Substantia nigra (tissue), 51 donors: ENCODE measurements at places on chromosomes 4 and X.

DNA sequence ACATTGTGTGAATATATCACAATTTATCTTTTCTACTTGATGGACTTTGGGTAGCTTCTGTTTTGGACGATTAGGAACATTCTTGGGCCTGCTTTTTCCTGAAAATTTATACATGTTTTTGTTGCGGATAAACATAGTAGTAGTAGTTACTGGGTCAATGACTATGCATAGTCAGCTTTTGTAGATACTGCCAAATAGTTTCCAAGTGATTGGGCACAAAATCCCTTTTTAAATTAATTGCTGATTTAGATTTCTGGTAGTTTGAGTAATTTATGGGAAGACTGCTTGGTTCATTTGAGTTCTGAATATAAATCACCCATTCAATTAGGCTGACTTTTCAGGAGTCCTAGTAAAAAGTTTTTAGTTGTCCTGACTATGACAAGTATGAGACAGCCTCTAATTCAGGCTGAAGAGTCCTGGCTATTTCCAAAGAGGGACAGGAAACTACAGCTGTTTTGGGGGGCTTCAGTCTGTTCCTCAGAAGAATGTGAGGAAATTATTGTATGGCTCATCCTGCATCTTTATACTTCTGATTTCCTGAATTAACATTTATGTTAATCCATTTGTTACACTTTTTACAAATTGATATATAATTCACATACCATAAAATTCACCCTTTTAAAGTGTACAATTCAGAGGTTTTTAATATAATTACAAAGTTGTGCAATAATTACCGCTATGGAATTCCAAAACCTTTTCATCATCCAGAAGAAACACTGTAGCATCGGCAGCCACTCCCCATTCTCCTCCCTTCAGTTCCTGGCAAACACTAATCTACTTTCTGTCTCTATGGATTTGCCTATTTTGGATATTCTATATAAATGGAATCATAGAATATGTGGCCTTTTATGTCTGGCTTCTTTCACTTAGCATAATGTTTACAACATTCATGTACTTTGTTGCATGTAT is 14.2 kb downstream of the LRP2BP start:
- DNase-seq: no peak

GRCh38 chr4:7658341-7659204 is 223.8 kb upstream of the PSAPL1 start:
- DNase-seq: no peak

- peak; percentile 35 for DNase-seq
Observed at GRCh38 chrX:54357414-54358377, at the start of gene WNK3. Gene WNK3 (minus strand): TSS chrX:54358046.

- DNase-seq: no peak
Observed at GRCh38 chrX:25527596-25527995, 511.8 kb upstream of the ARX start.

- DNase-seq: no peak
Observed at GRCh38 chr4:186685767-186686183, 37.9 kb downstream of the FAT1 start.

GRCh38 chr4:188041721-188042120 is 46.1 kb downstream of the ZFP42 start:
- DNase-seq: no peak
